ENCODE measurements at places on chromosomes 4 and X. TPM values are rescaled to one million over a fixed set of nuclear protein-coding genes. Genes with fewer than 3 reads are reported as not detected.

NPY5R gene
- polyA plus RNA-seq, result 5.2 TPM

SNCA gene
- polyA plus RNA-seq, result 70.0 TPM

- DNase-seq, result no peak
Measured at GRCh38 chr4:82780752-82781231, 17.8 kb downstream of the SCD5 start.

DNA sequence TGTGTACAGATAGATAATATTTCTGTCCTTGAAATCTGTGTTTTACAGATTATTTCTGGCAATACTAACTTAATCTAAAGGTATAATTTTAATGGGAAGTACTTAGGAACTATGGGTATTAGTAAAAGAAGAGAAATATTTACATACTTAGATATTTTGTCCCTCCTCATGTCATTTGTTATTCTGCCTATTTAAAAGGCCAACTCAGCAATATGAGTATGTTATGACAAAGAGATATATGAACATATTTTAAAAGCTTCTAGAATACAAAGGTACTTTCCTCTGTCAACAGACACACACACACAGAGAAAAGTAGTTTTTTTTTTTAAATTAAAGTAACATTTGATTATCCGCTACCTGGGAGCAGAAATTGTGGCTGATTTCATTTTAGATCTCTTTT is 7.9 kb downstream of the SLC7A11 start:
- DNase-seq, result no peak

GRCh38 chrX:111504941-111505340 is 6.5 kb upstream of the SERTM2 start:
- no peak for DNase-seq

GRCh38 chr4:152364383-152364782 is 171.5 kb downstream of the FBXW7 start:
- no peak for DNase-seq

GRCh38 chr4:139077567-139078355 is 62.2 kb downstream of the NOCT start:
- no peak for DNase-seq

GRCh38 chr4:154822775-154823174 is 41.7 kb downstream of the RBM46 start:
- DNase-seq, result no peak

Data from right renal cortex interstitium (tissue), 3 donors.